Stimulated activated CD4-positive, alpha-beta T cell treated with anti-CD3 and anti-CD28 coated beads, TNF-alpha, amount 100 ng/mL, for 48 hours (primary cell): ENCODE measurements at places on chromosomes 12 and 14.

- DNase-seq: no peak
Measured at GRCh38 chr12:32486158-32486557, 86.8 kb downstream of the FGD4 start.

- DNase-seq: no peak
Measured at GRCh38 chr14:71588028-71588427, 344.2 kb upstream of the RGS6 start.

DNA sequence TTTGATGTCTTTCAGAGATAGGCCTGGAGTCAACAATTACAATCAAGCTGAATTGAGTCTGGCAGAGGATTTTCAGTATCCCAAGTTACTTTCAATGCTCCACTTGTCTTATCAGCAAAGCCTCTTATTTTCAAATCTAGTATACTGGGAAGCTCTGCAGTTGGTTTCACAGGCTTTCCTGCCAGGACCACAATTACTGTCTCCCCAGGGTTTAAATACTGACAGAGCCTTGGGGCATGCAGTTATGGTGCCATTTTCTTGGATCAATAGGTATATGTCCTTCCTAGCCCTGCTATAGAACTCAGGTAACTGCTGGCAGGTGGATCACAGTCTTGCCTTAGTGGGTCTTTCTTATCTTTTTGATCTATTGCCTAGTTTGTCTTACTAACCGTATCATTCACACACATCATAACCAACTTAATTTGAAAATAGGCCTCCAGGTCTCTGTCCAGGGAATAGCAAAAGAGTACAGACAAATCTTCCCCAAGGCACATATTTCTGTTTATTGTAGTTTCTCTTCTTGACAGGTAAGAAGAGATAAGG, 22.4 kb upstream of the RNU6-8 start:
- DNase-seq: no peak

GRCh38 chr14:79064214-79064613, 894.0 kb downstream of the NRXN3 start:
- DNase-seq: no peak

- DNase-seq: peak; percentile 25
Measured at GRCh38 chr14:97603201-97603600, 806.0 kb downstream of the VRK1 start.

- no peak for DNase-seq
Measured at GRCh38 chr12:114835031-114835430, 151.1 kb upstream of the TBX3 start.

DNA sequence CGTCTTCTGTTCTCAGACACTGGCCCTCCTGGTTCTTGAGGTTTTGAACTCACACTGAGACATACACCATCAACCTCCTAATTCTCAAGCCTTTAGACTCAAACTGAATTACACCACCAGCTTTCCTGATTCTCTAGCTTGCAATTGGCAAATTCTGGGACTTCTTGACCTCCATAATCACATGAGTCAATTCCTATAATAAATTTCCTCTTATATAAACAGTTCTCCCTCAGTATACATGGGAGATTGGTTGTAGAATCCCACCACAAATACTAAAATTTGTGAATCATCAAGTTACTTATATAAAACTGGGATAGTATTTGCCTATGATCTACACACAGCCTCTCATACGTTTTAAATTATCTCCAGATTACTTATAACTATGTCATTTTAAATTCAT, 162.2 kb downstream of the DIO2 start:
- no peak for DNase-seq

GRCh38 chr12:64102339-64102738, 119.8 kb downstream of the KICS2 start:
- no peak for DNase-seq

GRCh38 chr14:76984787-76985375, 43.6 kb downstream of the IRF2BPL start:
- DNase-seq: no peak
